GM12865 (cell line): ENCODE measurements at places on chromosomes 12 and 14.

- DNase-seq = peak; percentile 18
These were observed 20.9 kb downstream of the PLEKHA5 start for GRCh38 chr12:19150273-19150900.

DNA sequence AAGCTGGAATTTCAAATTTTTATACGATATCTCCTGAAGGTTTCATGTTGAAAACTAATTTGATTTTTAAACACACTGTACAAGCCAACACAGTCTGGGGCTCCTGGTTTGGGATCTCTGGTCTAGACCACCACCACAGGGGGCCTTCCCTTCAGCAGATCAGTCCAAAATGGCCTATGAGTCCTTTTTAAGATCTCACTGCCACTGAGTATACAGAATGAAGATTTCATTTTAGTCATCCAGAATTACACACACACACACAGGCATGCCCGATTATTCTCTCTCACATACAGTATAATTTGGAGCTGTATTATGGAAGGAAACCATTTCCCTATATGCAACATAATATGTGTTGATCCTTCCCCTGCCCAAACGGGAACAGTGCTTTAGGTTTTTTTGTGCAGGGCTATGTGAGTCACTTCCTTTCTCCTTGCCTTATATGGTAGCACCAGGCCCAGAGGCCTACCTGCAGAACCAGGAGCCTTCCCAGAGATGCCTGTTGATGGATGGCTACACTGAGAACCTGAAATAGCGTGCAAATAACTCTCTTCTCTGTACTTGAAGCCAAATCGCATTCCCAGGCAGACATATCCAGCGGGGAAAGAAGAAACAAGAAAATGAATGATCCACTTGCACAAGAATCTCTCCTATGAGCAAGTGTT, 28.1 kb upstream of the WNK1 start:
- peak; percentile 46 for DNase-seq

DNA sequence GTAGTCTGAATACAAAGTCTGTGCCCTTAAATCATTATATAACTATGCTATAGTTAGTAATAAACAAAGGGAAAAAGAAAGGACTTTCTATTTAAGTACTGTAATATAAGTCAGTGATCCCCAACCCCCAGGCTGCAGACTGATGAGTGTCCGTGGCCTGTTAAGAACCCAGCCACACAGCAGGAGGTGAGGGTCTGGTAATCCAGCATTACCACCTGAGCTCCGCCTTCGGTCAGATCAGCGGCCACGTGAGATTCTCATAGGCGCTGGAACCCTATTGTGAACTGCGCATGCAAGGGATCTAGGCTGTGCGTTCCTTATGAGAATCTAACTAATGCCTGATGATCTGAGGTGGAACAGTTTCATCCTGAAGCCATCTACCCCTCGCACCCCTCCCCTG, 15.7 kb downstream of the NFYB start:
- DNase-seq = no peak

DNA sequence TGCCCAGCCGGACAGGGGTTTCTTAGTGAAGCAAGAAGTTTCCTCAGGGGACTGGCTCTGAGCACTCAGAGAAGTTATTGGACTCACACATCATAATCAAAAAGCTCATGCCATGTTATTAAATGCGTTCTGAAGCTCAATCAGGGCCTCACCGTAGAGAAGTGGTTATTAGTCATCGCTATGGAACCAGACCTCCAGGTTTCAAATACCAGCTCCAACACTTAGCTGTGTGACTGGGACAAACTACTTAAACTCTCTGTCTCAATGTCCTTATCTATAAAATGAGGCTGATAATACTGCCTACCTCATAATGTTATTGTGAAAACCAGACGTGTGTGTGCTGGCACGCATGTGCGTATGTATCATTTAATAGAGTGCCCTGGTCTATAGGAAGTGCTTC, 7.3 kb downstream of the STAT6 start:
- no peak for DNase-seq
